Effector CD4-positive, alpha-beta T cell (primary cell): ENCODE measurements at places on chromosomes 5 and 9.

DNA sequence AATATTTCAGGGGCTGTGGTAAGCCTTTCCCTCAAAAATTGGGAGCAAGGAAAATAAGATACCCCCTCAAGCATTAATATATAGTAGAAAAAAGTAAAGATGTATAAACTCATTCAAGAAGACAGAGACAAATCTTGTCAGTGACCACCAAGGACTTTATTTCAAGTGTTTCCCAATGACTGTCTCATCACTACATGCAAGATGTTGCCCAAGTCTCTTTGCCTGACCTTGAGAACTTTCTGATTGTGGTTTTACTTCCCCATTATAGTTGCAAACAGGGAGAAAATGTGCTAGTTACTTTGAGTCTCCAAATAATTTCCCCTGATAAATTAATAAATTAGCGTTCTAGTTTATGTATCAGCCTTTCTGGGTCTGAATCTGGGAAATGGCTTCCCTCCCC is 4.0 kb upstream of the SLC46A2 start:
- DNase-seq = no peak

- DNase-seq = no peak
These were observed 91.4 kb downstream of the NSUN2 start for GRCh38 chr5:6541256-6542013.

DNA sequence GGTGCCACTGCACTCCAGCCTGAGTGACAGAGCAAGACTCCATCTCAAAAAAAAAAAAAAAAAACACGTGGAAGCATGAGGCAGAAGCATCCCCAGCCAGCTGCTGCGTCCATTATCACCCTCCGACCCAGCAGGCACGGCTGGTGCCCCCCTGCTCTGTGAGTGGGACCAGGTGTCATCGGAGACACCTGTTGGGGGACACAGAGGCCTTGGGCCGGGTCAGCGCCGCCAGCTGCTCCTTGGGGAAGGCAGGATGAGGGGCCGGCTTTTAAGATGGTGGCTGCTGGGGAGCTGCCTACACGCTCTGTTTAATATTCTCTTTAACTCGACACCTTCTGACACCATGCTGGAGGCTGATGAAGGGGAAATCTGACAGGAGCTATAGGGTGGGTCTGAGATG is 80.2 kb upstream of the RUFY1 start:
- no peak for DNase-seq

DNA sequence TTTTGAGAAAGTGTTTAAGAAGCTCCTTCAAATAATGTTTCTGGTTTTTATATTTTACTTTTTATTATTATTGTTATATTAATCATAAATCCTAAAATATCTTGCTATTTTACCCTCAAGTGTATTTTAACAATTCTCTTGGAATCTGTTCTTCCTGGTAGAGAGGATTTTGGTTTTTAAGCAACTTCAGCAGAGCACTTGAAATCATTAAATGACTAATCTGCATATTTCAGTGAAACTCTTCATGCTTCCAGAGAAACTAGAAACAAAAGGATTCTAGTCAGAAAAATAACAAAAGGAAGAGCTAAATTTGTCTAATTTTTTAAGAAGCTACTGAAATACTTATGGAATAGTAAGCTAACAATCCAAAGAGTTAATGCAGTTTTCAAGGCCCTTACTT is 1057.3 kb downstream of the TLE1 start:
- no peak for DNase-seq

- DNase-seq = no peak
These were observed 184.9 kb downstream of the PCSK1 start for GRCh38 chr5:96248131-96248530.

- no peak for DNase-seq
These were observed 37.6 kb downstream of the DUSP1 start for GRCh38 chr5:172733131-172733973.

DNA sequence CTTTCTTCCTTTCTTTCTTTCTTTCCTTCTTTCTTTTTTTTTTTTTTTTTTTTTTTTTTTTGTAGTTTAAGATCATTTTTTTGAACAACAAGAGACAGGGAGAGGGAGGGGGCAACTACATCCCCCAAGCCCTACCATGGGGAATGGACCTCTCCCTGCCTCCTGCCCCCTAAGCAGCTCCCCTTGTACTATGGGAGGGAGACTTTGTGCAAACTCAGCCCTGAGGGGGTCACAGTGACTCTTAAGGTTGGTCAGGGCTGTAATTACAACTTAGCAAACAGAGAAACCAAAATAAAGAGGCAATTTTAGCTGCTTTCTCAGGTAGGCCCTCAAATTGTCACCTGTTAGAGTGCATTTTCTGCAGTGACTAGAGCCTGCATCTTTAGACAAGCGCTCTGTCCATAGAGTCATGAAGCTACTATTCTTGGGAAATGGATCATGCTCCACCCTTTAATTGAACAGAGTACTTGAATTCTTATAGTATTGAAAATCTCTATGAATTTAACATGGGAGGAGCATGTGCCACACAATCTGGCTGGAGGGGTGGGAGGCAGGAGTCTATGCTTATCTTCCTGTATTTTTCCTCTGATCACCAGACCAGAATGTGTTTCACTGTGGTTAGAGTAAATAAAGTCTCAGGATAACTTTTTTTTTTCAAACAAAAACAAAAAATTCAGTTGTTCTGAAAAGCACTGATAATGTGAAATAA is 24.3 kb upstream of the PIK3R1 start:
- DNase-seq = no peak

- DNase-seq = no peak
These were observed 129.4 kb downstream of the EDIL3 start for GRCh38 chr5:84255315-84255714.

- no peak for DNase-seq
These were observed 60.8 kb downstream of the GCNT4 start for GRCh38 chr5:74991522-74991921.

DNA sequence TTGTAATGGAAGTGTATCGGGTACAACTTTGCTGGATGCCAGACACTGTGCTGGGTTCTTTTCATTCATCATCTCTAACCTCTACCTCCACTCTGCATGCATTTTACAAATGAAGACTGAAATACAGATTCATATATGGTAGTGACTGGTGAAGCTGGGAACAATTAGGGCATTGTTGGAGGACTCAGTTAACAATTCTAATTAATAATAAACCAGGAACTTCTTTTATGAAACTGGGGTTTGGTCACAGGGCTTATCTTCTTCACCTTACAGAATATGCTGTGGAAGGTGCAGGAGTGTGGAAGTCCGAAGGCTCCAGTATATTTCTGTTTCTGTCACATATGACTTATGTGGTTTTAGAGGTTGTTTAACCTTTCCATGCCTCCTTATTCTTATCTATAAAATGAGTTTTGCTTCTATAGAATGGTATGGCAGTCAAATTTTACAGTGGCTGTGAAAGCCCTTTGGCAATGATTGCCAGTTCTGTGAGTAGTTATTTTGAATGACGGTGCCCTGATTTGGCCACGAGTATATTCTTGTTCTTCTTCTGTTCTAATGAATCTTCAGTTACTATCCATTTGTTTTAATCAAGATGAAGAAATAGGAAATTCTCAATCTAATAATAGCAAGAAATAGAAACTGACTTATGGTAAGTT is 284.7 kb downstream of the GABRB2 start:
- DNase-seq = no peak

GRCh38 chr5:154325566-154325965 is 120.2 kb upstream of the SAP30L start:
- no peak for DNase-seq

GRCh38 chr5:4514067-4514648 is 626.0 kb upstream of the ADAMTS16 start:
- DNase-seq = no peak

DNA sequence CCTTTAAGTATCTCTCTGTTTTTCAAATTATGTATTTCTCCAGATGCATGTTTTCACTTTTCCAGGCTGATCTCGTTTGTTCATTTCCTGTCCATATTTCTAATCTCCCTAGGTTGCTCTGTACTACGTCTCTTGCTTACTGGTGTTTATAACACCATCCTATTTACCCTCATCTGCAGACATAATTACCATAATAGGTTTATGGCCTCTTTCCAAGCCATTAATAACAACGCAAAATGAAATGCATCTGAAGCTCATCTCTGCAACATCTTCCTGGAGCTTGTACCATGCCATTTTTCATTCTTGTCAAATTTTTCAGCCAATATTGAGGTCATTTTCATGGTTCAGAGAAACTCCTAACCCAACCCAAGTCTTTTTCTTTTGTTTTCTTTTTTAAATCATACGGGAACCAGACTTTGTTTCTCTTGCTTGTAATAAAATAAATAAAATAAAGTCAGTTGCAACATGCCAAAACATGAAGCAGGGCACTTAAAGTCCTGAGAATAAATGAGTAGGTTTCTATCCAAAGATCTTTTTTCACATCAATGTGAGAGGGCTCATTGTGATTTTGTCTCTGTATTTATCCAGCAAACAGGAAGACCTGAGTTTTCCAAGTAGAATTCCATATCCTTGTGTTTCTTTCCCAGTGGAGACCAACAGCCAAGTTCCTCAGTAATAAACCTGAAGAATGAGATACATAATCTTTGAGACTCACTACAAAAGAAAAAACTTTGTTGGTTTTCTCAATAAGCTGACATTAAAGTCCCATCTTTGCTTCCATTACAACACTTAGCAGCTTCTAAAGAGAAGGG is 37.0 kb downstream of the DPYSL3 start:
- DNase-seq = no peak

DNA sequence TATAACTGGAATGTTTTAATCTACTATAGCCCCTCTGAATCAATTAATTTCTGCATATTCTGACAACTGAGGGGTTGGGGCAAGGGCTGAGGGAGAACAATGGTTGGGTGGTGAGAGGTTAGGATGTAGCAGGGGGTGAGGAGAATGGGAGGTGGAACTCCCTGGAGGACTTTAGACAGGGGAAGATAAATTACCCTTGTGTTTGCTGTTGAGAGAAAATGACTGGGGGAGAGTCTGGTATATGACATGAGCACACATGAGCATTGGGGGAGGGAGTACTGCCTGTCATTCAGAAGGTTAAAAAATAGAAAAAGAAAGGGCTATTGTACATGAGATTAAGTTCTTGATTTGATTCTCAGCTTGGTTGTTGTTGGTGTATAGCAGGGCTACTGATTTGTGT is 37.2 kb upstream of the PAPPA start:
- DNase-seq = no peak

GRCh38 chr5:111138096-111138495 is 45.9 kb downstream of the WDR36 start:
- DNase-seq = no peak

- DNase-seq = no peak
These were observed 42.4 kb upstream of the TJP2 start for GRCh38 chr9:69131682-69132081.

DNA sequence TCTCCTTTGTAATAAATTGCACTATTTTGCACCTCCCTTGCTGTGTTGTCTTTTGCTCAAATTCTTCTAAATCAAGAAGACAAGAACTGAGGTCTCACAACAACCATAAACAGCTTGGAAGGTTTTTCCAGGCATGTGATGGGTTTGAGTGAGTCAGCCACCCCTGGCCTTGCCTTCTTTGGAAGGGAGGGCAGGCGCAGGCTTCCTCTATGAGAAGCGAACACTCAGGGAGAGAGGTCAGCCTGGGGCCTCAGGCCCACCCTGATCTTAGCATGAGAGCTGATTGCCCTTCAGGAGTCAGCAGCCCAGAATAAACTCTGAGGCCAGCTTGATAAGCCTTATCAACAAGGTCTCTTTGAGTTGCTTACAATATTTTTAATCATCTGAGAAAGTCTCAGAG is 31.6 kb downstream of the S1PR3 start:
- no peak for DNase-seq
